ENCODE measurements at places on chromosomes 4 and X.

DNA sequence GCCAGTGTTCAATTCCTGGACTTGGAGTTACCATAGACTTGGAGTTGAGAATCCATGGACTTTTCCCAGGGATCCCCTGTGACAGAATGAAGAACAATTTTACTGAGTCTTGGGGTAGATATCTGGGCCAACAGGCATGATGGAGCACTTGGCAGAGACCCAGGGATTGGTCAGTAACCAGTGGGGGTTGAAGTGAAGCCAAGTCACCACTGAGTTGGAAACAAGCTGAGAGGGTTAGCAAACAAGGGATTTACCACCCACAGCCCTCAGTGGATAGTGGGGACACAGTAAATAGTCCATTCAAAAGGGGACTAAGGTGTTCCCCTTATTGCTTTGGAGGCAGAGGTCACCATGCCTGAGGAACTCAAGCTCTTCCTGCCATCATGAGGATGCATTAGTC, 281.7 kb downstream of the PPP1R2C start:
- no peak for DNase-seq

DNA sequence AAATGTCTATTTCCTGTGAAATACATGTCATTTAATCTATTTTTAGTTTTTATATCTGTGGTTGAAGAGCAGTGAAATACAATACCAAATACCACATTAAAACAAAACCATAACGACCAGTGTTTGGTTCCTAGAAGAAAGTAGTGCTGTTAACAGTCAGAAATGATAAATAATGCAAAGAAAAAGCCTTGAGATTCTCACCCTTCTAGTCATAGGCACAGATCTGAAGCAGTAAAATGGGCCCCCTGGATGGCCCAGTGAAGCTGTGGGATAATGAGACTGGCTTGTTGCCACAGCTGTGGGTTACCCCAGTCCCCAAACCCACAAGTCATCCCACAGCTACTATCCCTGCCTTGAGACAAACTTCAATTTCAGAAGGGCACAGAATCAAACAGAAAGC, 137.3 kb upstream of the RPL34 start:
- no peak for DNase-seq

GRCh38 chr4:145716200-145716599, 36.3 kb downstream of the C4orf51 start:
- no peak for DNase-seq

- no peak for DNase-seq
Measured at GRCh38 chrX:110734894-110735541, 60.6 kb downstream of the CHRDL1 start.

DNA sequence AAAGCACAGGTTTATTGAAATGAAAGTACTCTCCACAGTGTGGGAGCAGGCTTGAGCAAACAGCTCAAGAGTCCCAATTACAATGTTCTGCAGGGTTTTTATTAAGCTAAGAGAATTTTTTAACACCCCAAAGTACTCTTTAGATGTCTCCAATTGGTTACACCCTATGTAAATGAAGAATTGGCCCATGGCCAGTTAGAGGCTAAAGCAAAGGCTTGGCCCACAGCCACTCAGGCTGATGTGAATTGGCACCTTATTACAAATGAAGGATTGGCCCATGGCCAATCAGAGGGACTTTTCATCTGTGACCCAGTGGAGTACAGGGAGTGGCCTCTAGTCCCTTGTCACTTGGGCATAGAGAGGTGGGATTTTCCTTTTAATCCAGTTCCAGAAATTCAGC, 30.1 kb upstream of the IQCM start:
- DNase-seq = no peak

GRCh38 chr4:61533140-61533539, 333.0 kb downstream of the ADGRL3 start:
- DNase-seq = no peak

DNA sequence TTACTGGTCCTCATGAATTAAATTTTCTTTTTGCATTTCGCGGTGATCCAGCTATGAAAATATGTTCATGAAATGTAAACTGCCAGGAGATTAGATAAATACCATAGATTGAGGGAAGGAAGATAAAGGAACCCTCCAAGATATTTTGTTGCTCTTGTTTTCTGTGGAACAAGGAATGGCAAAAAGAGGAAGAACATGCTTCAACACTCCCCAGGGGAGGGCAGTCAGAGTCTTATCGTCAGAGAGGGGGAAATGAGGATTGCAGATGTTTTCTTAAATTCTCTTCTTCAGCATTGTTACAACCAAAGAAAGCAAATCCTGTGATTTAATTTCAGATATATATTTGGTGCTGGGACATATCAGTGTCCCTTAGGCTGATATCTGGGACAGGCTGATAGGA, 9.5 kb upstream of the SFRP2 start:
- no peak for DNase-seq

Data from left kidney (tissue), 8 donors.